RWPE1 (cell line): ENCODE measurements at places on chromosomes 16 and 17.
A peak's percentile ranks its signal among the peaks of the same experiment; 100 is the strongest.

- DNase-seq: peak; percentile 43
These were observed 31.8 kb upstream of the MAF start for GRCh38 chr16:79632289-79632688.

DNA sequence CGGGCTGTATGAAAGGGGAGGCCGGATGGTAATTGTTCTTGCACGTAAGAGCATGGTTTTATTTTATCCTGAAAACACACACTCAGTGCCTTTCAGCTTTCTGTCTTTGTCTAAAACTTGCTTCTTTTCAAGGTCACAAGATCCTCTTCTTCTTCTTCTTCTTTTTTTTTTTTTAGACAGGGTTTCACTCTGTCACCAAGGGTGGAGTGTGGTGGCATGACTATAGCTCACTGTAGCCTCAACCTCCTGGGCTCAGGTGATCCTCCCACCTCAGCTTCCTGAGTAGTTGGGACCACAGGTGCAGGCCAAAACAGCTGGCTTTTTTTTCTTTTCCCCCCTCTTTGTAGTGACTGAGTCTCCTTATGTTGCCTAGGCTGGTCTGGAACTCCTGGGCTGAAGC lies 15.9 kb upstream of the ZNF629 start:
- DNase-seq: no peak

DNA sequence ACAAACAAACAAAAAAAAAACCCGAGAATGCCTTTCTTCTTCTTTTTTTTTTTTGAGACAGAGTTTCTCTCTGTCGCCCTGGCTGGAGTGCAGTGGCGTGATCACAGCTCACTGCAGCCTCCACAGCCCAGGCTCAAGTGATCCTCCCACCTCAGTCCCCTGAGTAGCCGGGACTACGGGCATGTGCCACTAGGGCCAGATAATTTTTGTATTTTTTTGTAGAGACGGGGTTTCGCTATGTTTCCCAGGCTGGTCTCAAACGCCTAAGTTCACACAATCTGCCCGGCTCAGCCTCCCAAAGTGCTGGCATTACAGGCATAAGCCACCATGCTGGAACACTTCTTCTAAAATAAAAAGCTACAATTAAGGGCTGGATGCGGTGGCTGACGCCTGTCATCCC lies 17.0 kb upstream of the WDR45B start:
- no peak for DNase-seq

GRCh38 chr17:73481676-73482075 lies 162.6 kb downstream of the SDK2 start:
- DNase-seq: no peak

GRCh38 chr17:10336393-10336792 lies 36.4 kb downstream of the MYH13 start:
- DNase-seq: no peak

DNA sequence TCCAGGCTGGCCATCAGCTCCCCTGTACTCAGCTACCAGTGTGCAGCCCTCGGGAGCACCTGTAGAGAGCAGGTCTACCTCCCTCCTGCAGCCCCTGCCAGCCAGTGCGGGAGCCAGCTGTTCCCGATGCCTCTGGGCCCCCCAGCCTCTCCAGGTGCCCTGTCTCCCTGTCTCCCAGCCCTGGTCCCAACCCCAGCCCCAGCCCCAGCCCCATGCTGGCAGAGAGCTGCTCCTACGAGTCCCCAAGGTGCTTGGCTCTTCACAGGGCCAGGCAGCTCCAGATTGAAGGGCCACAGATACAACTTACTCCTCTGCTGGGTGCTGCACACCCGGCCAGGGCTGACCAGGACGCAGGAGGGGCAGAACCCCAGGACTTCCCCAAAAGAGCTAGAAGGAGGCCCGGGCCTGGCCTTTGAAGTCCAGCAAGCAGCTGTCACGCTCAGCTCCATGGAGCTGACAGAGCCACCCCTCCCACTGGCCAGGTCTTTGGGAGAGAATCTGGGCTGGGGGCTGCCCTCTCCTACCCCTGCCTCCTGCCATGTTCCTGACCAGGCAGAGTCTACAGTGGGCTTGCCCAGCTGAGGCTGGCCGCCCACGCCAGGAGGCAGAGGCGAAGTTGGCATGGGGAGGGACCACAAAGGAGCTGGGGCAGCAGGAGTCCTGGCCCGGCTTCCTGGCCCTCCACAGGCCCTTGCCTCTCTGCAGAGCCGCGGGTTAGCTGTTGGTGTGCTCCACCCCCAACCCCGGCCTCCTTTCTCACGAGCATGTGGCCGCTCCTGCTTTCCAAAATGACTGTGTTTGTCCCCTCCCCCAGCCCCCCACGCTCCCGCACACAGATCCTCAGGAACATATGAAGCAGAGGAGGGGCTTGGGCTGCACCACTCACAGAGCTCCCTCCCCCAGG lies 9.5 kb upstream of the ADAM11 start:
- DNase-seq: no peak

GRCh38 chr17:8018436-8018835 lies 16.0 kb downstream of the GUCY2D start:
- DNase-seq: no peak

GRCh38 chr17:73315471-73315870 lies 3.7 kb upstream of the CDC42EP4 start:
- no peak for DNase-seq

- peak; percentile 37 for DNase-seq
These were observed 970 bp downstream of the EPN2 start for GRCh38 chr17:19238167-19238505.
